ENCODE measurements at places on chromosomes 12 and 14. TPM values are rescaled to one million over a fixed set of nuclear protein-coding genes. Genes with fewer than 3 reads are reported as not detected.
A peak's percentile ranks its signal among the peaks of the same experiment; 100 is the strongest.

Gene ZNF385A
- 5.9 TPM for total RNA-seq

Gene P2RX2
- total RNA-seq, result 1.2 TPM

Gene DIO2
- total RNA-seq, result 0.05 TPM

DNA sequence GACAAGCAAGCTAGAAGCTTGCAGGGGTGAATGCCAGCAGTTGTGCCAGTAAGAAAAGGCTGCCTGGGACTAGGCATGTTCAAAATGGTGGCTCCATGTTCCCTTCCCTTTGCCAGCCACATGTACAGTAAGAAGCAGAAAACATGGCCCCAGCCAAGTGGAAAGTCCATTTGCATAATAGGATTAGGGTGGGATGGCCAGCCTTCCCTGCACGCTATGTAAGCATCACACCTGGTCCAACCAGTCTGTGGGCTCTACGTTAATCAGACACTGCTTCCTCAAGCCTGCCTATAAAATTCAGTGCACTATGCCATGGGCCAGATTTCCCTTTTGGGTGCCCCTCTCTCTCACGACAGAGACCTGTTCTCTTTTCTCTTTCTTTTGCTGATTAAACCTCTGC is 288.4 kb downstream of the GXYLT1 start:
- no peaks in the 10 kb centered on the region for H3K27me3 ChIP-seq
- no peaks in the 10 kb centered on the region for H3K36me3 ChIP-seq
- no peak overlapping the region for H3K4me3 ChIP-seq
- no peak for DNase-seq
- H3K27ac ChIP-seq, result no peak overlapping the region
- no peaks in the 10 kb centered on the region for H3K4me1 ChIP-seq

- DNase-seq, result no peak
- no peak overlapping the region for H3K4me3 ChIP-seq
- H3K27me3 ChIP-seq, result no peaks in the 10 kb centered on the region
- H3K4me1 ChIP-seq, result no peaks in the 10 kb centered on the region
Observed at GRCh38 chr12:57224973-57225679, 4.4 kb upstream of the SHMT2 start.

- no peaks in the 10 kb centered on the region for H3K27me3 ChIP-seq
- H3K27ac ChIP-seq, result no peak overlapping the region
- H3K36me3 ChIP-seq, result peaks cover 9% of the 10 kb centered on the region
- H3K4me1 ChIP-seq, result peaks cover 3% of the 10 kb centered on the region
- H3K4me3 ChIP-seq, result no peak overlapping the region
- no peak for DNase-seq
Observed at GRCh38 chr14:105006831-105007592, 13.9 kb downstream of the CDCA4 start.

DNA sequence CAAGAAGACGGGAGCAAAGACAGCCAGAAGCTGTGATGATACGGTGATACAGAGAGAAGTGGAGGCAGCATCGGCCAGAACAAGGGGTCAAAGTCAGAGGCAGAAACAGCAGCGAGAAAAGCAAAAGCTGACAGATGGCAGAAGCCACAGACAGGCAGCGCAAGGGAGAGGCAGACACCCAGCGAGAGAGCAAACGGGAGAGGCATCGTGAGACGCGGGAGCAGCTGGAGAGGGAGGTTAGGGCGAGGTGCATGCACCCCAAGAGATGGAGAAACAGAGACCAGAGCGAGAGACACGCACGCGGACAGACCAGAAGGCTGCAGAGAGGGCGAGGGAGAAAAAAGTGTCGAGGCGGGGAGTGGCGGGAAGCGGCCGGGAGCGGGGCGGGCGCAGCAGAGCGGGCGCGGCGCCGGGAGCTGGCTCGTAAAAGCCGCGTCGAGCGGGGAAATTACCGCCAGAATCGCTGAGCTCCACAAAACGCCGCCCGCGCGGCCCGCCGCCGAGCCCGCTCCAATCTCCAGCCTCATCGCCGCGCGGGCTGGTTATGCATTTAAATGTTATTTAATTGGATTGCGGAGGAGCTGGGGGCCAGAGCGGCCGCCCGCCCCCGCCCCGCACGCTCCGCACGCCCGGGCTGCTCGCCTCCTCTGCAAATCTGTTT is 15.6 kb downstream of the SMUG1 start:
- H3K27me3 ChIP-seq, result peaks cover 13% of the 10 kb centered on the region
- DNase-seq, result no peak
- no peaks in the 10 kb centered on the region for H3K36me3 ChIP-seq
- peaks cover 3% of the 10 kb centered on the region for H3K4me1 ChIP-seq
- peak overlapping the region; percentile 33 for H3K4me3 ChIP-seq

DNA sequence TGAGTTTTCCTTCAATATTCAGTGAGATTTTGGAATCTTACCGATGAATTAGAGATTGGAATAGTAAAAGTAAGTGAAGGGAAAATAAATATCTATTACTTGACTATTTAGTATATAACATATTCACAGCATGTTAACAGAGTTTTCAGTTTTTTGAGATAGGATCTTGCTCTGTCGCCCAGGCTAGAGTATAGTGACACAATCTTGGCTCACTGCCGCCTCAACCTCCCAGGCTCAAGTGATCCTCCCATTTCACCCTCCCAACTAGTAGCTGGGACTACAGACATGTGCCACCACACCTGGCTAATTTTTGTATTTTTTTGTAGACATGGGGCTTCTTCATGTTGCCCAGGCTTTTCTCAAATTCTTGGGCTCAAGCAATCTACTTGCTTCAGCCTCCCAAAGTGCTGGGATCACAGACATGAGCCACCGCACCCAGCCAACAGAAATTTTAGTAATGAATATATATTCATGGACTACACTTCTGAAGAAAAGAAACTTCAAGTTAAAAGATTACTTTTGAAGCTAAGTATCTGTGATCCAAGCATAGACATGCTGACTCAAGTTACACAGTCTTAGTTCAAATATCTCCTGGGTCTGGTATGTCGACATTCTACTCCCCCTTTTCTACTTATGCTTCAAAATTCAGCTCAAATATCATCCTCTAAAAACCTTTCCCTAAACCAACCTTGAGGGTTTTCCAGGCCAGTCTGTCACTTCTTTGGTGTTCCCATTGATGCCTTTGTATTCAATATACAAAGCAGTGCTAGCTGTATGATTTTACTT is 13.8 kb downstream of the UBE2N start:
- H3K36me3 ChIP-seq, result no peaks in the 10 kb centered on the region
- H3K4me3 ChIP-seq, result no peak overlapping the region
- DNase-seq, result no peak
- H3K27ac ChIP-seq, result no peak overlapping the region
- H3K4me1 ChIP-seq, result peaks cover 35% of the 10 kb centered on the region
